LHCN-M2 (cell line): ENCODE measurements at places on chromosomes 3 and 15.

DNA sequence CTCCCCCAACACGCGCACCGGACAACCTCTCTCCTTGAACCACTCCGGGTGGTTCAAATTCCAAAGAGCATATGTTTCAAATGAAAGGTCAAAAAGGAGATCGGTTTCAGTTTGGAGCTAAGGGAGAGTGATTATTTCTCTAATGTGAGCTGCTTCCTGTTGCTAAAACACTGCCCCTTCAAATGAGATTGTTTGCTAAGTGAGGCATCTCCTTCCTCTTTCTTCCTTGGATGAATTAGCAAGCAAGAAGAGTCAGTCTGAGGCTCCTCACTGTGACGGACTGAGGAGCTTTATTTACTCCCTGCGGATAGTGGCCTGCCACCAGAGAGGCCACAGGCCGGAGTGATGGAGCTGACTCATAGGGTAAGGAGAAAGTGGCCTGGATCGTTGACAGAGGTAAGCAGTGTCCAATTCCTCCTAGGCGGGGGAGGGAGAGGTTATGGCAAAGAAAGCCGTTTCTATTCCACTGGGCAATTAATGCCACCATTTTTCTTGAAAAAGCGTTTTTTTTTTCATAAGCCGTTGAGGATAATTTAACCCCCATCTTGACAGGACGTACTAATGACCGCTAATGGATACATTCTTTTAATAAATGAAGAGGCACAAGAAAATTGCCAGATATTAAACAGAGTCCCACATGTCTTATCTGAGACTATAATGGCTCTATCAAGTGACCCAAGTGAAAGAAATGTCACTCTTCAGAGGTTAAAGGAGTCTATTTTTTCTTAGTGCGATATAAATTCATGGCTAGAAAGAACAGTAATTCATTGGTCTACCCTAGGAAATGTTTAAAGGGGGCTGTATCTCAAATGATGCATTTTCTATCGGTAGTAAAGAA lies 167.0 kb upstream of the ANKRD28 start:
- DNase-seq = peak; percentile 45

GRCh38 chr15:41971089-41971894 lies 1.1 kb downstream of the EHD4 start:
- DNase-seq = peak; percentile 50

- no peak for DNase-seq
Observed at GRCh38 chr3:10515396-10515795, 10.0 kb upstream of the ATP2B2 start.

GRCh38 chr3:154981201-154981600 lies 98.9 kb upstream of the MME start:
- peak; percentile 12 for DNase-seq

DNA sequence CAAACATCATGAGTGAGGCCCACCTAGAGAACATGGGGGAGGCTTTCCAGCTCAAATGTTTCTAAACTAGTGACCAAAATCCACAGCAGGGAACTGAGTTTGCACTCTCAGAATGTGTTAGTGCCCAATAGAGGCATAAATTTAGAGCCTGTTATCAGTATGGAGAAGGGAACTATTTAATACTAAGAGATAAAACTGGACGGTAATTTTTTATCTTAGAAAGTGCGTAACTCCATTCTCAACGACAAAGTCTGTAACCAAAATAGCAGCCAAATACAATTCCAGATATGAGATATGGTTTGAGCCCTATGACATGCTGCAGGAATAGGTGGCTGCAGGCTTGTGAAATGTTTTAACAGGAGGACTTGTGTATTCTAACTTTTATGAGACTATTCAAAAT lies 3.5 kb downstream of the B3GALNT1 start:
- DNase-seq = no peak

- peak; percentile 81 for DNase-seq
Observed at GRCh38 chr3:150227839-150228238, 180.3 kb upstream of the TSC22D2 start.

DNA sequence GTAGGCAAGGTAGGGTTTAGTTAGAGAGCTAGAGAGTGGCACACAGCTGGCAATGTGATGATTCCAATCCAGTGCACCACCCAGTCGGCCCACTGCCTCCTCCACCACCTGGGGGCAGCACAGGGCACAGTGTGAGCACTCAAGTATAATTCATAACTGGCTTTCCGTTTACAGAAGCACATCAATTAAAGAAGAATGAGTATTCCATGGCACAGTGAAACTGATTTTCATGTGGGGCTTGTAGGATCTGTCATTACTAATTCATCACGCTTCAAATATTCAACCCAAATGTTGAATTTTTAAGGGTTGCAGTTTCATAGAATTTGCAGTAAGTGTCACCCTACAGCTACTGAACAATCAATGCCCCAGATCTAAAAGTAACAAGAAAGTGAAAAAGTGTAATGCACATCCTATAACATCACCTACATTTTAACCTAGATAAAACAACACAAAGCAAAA lies 149.9 kb downstream of the IGSF11 start:
- DNase-seq = peak; percentile 34

GRCh38 chr3:22935040-22935439 lies 268.1 kb upstream of the UBE2E2 start:
- no peak for DNase-seq

DNA sequence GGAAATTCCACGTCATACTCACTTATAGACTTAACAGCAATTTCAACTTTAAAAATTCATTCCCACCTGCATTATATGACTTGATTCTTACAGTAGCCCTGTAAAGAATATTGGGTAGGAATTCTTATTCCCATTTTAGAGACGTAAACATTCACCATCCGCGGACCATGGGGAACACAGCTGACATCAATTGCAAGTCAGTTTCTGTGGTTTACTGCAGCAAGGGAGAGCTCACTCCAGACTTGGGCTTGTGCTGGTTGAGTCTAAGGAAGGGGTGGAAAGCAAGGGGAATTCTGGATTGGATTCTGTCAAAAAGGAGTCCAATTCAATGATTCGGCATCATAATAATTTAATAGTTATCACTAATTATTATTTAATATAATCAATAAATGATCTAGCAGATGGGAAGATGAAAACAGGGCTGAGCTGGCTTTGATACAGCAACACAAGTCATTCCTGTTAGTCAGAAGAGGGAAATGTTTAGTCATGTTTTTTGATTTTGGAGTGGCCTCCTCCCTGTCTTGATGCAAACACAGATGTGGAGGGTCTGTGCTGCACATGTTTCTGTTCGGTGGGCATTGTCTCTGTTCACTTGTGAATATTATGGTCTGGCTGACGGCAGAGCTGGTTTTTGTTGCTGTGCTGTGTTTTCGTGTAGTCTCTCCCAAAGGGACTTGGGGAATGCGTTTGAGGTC lies 9.7 kb downstream of the LIPC start:
- peak; percentile 79 for DNase-seq

GRCh38 chr3:161070980-161071663 lies 34.0 kb downstream of the B3GALNT1 start:
- no peak for DNase-seq

- no peak for DNase-seq
Observed at GRCh38 chr3:55245351-55245750, 241.8 kb downstream of the WNT5A start.

DNA sequence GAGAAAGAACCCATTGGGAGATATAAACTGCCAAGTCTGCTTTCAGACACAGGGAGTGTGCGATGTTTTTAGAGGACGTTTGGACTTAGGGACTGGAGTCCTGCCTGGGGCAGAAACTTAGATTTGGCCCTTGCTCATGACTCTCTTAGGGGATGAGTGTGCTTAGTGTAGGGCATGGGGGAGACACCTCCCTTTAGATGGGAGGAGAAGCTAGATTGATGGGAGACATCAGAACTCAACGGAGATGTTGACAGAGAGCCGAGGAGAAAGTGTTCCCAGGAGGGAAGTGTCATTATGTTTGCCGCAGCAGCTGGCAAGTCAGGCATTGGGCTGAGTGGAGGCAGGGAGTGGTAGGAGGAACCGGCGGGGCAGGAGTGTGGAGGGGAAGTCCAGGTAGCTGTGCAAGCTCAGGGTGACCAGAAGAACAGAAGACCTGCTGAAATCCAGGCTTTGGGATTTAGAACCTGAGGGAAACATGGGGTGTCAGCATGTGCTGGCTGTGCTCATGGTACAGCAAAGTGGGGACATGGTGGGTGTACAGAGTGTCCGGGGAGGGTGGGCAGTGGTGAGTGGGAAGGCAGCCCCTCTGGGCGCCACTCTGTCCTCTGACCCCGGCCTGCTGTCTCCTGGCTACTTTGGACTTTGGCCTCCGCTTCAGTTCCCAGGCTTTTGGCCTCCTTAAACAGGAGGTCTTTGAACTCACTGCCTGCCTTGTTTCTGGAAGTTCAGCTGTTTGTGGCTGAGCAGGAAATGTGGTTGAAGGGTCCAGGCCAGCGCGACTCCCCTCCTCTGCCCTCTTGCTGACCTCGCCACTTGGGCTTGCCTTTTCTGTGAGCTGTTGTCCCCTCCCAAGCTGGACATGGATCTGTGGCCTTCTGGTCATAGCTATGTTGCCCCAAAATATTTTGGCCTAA lies 324.0 kb upstream of the LRRFIP2 start:
- DNase-seq = no peak

- DNase-seq = no peak
Observed at GRCh38 chr3:65419233-65419632, 619.5 kb downstream of the MAGI1 start.

DNA sequence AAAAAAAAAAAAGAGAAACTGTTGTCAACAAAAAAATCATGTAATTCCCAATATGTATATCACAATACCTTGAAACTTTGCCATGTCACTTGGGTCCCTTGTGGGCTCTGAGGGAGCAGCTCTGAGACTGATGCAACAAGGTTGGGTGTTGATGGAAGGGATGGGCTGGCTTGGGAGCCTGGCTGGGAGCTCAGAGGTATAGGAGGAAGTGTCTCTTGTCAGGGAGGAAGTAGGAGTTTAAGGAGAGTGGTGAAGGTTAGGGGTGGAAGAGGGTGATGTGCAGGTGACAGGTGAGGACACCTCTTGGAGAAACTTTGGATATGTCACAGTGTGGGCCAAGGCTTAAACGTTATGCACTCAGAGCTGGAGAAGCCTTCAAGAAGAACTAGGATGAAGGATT lies 2.0 kb upstream of the TM6SF1 start:
- no peak for DNase-seq

DNA sequence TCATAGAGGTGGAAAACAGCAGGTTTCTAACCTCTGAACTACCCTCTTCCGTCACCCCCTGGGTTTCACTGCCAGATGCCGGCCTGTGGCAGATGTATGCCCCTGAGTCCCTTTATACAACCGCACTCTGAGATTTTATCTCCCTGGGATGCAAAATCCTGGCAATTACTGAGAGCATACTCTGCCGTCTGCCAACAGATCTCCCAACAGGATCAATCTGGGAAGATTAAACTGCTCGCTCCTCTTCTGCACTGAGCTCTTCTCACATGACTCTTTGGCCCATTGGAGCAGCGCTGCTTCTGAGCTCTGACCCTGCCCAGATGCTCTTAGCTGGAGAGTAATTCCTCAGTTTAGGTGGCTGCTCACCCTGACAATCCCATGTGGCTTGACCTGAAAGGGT lies 133.2 kb downstream of the LIPC start:
- DNase-seq = no peak

GRCh38 chr15:87387766-87388165 lies 868.8 kb downstream of the NTRK3 start:
- DNase-seq = no peak

DNA sequence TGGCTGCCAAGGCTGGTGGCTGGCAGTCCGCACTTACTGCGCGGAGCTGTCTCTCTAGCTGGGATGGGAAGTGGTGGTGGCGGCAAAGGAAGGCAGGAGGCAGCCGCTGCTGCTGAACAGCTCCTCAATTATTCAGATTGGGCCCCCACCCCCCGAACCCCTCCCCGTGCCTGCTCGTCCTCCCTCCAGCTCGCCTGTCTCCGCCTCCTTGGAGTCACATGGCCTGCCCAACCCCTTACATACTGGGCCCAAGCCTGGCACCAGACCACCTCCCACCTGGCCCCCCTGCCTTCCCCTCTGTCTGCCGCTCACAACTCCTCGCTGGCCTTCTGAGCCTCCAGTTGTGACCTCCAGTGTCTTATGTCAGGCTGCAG lies at the start of gene SLC7A14:
Gene SLC7A14 (minus strand): TSS at position 139 of the 374 bp plus-strand sequence. CDS start 59,139 bp downstream, outside the sequence.
- no peak for DNase-seq

GRCh38 chr3:13014755-13015285 lies 58.4 kb downstream of the IQSEC1 start:
- DNase-seq = no peak

GRCh38 chr3:196163666-196164493 lies 47.3 kb downstream of the ZDHHC19 start:
- DNase-seq = no peak

GRCh38 chr3:37321377-37321781 lies 147.0 kb upstream of the LRRFIP2 start:
- no peak for DNase-seq

DNA sequence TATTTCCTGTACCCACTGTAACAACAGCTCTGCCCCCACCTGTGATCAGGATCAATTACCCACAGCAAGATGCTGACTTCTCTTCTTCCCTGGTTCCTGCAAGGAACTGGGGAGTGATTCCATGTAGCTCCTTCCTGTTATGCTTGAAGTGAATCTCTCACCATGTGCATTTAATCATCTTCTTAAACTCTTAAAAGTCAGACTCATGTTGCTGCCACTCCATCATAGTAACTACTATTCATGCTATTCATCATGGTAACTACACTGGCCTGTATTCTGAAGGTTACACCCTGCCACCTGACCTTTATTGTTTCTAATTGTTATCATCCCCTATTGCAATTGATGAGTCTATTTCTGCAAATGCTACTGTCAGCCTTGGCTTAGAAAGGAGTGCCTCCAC lies 89.5 kb downstream of the SUCNR1 start:
- no peak for DNase-seq

DNA sequence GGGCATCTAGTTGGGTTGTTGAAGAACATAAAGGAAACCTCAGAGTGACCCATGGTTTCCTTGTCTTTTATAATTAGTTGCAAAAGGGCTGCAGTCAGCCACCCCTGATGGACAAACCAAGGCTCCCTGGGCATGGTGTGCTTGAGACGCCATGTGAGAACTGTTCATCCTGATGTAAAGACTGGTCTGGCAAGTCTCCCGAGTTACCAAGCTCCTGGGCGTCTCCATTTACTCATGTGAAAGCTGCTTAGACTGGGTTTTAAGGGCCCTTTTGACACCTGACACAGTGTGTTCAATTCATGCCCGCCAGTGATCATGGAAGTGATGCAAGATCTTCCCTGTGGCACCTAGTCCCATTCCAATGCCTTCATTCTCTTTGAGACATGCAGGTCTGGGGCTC lies 49.4 kb downstream of the GRK7 start:
- no peak for DNase-seq

GRCh38 chr15:69290346-69291164 lies 8.2 kb upstream of the PAQR5 start:
- no peak for DNase-seq

GRCh38 chr3:8579096-8579495 lies 65.5 kb downstream of the SSUH2 start:
- DNase-seq = no peak

GRCh38 chr3:79514069-79514468 lies 253.7 kb downstream of the ROBO1 start:
- DNase-seq = no peak
